ENCODE measurements at places on chromosomes 16 and 17.

DNA sequence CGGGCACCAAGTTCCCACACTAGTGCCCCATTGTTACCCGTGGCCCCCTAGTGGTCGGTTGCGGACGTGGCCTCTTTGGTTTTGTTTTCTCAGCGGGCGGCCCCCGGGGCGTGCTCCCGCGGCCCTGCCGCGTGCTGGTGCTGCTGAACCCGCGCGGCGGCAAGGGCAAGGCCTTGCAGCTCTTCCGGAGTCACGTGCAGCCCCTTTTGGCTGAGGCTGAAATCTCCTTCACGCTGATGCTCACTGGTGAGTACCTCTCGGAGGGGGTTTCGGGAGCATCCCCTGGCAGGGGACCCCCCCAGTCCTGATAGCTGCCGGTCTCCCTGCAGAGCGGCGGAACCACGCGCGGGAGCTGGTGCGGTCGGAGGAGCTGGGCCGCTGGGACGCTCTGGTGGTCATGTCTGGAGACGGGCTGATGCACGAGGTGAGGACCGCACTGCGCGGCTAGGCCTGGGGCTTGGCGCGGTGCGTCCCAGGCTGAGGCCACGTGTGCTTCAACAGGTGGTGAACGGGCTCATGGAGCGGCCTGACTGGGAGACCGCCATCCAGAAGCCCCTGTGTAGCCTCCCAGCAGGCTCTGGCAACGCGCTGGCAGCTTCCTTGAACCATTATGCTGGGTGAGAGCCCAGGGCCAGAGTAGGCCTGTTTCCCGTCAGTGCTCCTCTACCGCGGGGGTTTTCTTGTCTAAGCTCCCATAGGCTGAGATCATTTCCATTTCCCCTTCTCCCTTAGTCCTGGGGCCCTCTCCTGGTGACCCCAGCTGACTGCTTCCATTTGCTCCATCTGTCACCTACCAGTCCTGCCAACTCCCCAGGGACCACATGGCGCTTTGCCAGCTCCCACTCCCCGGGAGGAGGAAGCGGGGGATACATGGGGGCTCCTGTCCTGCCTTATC, 1.7 kb downstream of the SPHK1 start:
- peak; percentile 92 for DNase-seq

GRCh38 chr16:49788986-49789385, 66.9 kb downstream of the ZNF423 start:
- DNase-seq, result no peak

DNA sequence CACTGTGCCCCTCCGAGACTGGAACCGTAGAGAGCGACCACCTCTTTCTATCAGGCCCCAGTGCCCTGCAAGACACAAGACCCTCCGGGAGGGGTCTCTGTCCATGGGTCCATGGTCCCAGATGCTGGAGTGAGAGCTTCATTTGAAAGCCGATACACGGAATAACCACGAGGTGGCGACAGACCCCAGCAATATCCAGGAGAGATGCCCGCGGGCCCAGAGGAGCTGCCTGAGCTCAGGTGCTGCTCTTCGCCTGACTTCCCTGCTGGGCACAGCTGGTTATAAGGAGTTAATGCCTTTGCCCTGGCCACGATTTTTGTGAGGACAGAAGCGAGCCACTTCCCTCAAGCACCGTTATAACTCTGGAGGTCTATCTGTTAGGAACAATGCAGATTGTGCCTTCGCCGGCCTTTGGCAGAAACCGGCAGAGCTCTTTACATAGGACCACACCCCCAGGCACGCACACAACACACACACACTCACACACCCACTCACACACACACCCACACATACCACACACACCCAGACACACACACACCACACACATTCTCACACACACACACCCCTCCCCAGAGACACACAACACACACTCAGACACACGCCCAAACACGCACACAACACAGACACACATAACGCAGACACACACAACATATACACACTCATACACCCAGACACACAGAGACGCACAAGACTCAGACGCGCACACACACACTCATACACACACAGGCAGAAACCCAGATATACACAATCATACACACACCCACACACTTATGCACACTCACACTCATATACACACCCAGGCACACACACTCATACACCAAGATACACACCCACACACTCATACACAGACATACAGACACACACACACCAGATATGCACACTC, 436.4 kb downstream of the SOX9 start:
- DNase-seq, result peak; percentile 41

GRCh38 chr16:66442502-66443268, 15.6 kb downstream of the BEAN1 start:
- no peak for DNase-seq

GRCh38 chr16:72362973-72363372, 191.0 kb upstream of the PMFBP1 start:
- DNase-seq, result no peak

DNA sequence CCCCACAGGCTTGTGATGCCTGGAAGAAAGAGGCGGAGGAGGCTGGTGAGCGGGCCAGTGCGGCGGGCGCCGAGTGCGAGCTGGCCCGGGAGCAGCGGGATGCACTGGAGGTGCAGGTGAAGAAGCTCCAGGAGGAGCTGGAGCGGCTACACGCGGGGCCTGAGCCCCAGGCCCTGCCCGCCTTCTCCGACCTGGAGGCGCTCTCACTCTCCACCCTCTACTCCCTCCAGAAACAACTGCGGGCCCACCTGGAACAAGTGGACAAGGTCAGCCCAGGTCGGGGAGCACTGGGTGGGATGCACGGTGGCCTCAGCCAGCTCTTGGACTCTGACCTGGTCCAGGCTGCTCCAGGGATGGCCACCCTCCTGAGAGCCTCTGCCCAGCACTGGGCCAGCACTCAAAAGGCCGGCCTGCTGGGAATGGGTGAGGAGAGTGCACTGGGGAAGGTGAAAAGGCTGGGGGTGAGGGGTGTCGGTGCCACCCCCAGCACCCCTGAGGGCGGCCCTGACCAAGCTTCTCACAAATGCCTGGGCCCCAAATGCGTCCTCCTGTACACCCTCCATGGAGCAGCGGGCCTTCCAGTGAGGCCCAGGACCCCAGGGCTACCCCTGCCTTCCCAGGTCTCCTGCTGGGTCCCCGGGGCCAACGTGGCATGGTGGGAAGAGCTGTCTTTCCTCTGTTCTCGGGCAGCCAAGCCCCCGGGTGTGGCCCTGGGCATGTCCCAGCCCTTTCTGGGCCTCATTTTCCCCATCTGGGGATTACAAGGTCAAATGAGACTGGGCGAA, 20.8 kb downstream of the UNC13D start:
- no peak for DNase-seq

- no peak for DNase-seq
Observed at GRCh38 chr17:7260151-7260550, 2.1 kb downstream of the CLDN7 start.

DNA sequence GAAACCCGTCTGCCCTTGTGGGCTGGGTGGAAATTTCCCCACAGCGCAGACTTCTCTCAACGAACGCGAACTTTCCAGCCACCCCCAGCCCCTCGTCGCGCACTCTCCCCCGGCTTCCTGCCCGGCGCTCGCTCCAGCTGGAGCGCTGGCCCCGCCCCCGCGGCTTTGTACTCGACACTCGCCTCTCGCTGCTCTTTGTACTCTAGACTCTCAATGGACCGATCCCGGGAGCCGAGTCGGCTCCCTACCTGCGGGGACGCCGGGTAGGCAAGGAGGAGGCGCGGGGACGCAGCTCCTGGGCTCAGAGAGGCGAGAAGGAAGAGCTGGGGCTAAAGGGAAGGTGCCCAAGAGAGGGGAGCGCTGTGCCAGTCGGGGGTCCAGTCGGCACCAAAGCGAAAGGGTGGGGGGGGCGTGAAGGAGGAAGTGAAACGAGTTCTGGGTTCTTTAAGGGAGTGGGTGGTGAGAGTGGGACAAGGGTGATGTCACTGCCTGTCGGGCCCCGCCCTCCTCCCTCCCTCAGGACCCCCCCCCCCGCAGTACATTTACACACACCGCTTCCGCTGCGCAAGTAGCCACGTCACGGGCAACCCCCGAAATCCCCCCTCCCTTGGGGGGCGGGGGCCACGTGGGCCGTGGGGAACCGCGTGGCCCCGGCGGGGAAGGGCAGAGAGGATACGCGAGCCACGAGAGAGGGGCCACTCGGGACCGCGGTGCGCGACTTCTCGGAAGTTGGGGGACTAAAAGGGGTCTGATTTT, 9.7 kb downstream of the KDM6B start:
- DNase-seq, result no peak

DNA sequence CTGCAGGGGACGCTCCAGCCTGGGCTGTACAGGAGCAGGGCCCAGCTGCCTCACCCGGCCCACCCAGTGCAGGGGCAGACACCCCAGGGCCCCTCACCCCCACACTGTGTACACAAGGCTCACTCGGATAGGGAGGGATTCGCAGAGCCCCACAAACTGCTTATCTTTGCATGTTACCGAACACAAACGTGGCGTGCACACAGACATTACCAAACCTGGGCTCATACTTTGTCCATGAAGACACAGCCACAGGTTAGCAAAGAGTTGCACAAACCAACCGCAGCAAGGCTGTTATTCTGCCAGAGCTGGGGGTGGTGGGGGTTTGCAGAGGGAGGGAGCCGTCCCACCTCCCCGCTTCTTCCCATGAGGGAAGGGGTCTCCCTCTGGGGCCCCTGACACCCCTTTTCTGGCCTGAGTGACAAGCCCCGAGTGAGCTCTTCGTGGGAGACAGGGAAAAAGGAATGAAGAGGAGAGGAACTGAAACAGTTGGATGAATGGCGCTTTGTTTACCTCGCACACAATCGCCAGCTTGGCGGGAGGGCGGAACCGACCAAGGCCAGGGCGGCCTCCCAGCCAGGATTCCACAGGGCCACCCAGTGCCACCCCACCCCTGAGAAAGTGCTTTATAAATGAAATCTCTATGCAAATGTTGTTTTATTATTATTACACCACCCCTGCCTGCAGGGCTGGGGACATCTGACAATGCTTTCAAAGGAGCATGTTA, 434 bp upstream of the CPSF4L start:
- no peak for DNase-seq

- no peak for DNase-seq
Observed at GRCh38 chr17:38768417-38768816, 15.9 kb downstream of the PSMB3 start.

- no peak for DNase-seq
Observed at GRCh38 chr17:31216031-31216751, 80.8 kb downstream of the OMG start.

DNA sequence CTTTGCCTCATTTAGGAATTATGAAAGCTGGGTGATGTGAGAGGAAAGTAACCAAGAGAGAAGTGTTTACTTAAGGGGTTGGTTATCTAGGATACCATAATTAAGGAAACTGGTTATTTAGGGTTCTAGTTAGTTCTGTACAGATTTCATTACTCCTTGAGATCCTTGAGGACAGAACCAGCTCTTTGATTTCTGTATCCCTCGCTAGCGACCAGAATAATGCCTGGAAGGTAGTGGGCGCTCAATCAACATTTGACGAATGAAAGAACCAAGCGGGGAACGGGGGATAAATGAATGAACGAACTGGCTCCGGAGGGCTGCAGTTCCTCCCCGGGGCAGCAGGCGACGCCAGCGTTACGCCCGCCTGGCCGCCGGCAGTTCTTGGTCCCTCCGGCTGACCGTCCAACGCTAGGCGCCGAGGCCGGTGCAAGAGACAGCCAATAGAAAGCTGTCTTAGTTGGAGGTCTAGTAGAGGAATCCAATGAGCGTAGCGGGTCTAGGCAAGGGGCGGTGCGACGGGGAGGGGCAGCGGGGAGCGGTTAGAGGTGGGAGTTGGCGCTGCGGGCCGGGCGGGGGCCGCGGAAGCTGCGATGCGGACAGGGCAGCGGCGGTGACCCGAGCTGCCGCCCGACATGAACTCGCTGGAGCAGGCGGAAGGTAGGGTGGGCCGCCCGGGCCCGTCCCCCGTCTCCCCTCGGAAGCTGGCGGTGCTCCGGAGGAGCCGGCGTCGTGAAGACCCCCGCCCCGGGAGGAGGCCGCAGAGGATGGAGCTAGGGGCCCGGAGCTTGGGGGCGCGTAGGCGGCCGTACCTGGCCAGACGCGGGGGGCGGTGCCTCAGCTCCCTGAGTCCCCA, at the start of gene CNEP1R1:
Gene CNEP1R1, plus strand, starts transcription at position 542 of the 853 bp plus-strand sequence. Its CDS starts 91 bp downstream, at position 633.
- DNase-seq, result peak; percentile 92

DNA sequence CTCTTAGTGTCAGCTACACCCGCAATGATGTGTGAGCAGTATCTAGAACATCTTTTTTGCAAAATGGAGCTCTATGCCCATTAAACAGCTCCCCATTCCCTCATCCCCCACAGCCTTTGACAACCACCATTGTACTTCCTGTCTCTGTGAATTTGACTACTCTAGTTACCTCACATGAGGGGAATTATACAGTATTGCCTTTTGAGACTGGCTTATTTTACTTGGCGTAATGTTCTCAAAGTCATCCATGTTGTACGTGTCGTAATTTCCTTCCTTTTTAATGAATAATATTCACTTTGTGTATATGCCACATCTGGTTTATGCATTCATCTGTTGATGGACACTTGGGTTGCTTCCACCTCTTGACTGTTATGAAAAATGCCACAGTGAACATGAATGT, 23.2 kb upstream of the CCL22 start:
- DNase-seq, result no peak

GRCh38 chr17:73419881-73420280, 108.1 kb upstream of the CDC42EP4 start:
- DNase-seq, result no peak

- no peak for DNase-seq
Observed at GRCh38 chr16:63813862-63814261, 1308.0 kb downstream of the CDH11 start.

DNA sequence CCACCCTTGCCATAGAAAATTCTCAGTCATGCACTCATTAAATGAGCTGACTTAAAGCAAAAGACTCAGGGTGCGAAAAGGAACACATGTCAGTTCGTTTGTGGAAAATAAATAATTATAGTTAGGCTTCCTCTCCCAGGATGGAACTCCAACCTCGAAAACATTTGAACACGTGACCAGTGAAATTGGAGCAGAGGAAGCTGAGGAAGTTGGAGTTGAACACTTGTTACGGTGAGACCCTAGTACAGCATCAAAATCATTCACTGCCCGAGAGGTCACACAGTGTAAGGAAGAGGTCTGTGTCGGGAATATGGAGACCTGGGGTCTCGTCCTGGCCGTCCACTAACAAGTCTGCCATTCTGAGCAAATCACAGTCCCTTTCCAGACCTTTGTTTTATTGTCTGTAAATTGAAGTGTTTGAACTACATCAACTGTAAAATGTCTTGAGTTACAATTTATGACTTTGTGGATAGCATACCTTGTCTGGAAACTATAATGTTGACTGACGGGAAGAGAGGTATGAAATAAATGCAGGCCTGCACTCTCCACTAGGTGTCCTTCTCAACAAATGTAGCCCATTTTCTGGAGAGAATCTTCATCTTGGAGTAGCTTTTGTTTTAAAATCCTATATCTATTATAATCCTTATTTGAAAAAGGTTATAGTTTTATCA, 7.7 kb downstream of the PSMD7 start:
- DNase-seq, result no peak

DNA sequence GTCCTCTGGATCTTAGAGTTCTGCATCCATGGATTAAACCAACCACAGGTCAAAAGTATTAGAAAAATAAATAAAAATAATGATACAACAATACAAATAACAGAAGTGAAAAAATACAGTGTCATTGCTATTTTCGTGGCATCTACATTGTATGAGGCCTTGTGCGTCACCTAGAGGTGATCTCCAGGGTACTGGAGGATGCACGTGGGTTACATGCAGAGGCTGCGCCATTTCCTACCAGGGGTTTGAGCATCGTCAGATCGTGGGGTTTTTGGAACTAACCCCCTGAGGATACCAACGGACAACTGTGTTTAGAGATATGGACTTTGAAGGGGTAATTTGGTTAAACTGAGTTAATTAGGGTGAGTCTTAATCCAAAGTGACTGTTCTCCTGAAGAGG, 224.7 kb downstream of the ENGASE start:
- DNase-seq, result no peak

Data from NCI-H524 treated with DMSO at 0.1 percent for 48 hours (cell line).